Stimulated activated CD8-positive, alpha-beta memory T cell treated with anti-CD3 and anti-CD28 coated beads, Interleukin-2, amount 100 ng/mL, for 48 hours (primary cell): ENCODE measurements at places on chromosomes 6 and 20.
A peak's percentile ranks its signal among the peaks of the same experiment; 100 is the strongest.

DNA sequence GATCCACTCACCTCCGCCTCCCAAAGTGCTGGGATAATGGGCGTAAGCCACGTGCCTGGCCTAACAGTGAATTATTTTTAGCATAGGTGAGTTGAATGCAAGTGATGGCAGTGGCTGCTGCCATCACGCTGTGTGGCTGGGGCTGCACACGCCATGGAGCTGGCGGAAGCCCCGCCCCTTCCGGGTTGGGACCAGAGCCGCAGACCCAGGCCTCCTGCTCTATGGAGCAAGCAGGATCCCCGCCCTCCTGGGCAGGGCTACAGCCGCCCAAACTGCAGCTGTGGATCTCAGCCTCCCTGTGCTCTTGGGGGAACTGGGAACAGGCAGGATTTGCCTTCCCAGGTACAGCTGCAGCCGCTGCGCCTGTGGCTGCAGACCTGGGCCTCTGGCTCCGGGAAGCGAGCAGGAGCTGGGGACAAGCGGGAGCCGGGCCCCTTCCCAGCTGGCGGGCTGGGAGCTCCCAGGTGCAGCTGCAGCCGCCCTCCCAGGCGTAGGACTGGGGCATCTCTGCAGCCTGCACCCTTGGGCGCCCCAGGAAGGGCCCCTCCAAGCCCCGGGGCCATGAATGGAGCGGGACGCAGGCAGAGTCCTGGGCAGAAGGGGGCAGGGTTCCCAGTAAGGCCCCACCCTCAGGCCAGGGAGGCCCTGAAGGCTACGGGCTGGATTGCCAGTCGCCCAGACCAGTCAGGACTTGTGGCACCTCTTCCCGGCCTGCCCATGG lies 30.9 kb upstream of the SLA2 start:
- no peak for DNase-seq

- DNase-seq: no peak
These were observed 33.2 kb downstream of the ID4 start for GRCh38 chr6:19870322-19870721.

- no peak for DNase-seq
These were observed 39.7 kb downstream of the AGPAT4 start for GRCh38 chr6:161233986-161234661.

GRCh38 chr6:106141441-106142237 lies 55.5 kb downstream of the PRDM1 start:
- peak; percentile 48 for DNase-seq

DNA sequence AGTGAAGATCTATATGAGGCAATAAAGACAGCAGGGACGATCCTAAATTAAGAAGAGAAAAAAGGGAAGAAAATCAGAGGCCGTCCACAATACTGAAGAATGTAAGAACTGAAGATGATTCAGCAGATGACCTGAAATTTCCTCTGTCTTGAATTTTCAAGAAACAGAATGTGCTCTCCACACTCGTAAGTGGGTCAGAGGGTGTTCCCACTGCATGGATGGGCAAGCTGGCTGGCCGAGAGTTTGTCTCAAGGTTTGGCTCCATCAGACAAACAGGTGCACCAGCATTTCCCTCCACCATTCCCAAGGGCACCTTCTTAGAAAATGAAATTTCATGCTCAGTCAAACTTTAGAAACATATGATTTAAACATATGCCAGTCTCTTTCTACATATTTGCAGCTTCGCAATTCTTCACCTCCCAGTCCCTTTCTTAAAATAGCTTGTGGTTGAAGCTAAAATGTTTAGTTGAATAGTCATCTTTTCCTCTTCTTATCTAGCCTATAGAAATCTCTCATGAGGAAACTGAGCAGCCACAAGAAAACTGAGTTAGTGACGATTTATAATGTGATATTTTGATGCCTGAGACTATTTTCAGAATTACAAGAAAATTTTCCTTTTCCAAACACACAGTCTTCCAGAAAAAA lies 576.4 kb downstream of the PRKN start:
- DNase-seq: no peak

- DNase-seq: no peak
These were observed 14.0 kb upstream of the APMAP start for GRCh38 chr20:25006431-25007167.

GRCh38 chr20:58745391-58745790 lies 52.8 kb downstream of the NPEPL1 start:
- DNase-seq: no peak

- DNase-seq: no peak
These were observed 648.3 kb downstream of the EPM2A start for GRCh38 chr6:145087034-145087433.

DNA sequence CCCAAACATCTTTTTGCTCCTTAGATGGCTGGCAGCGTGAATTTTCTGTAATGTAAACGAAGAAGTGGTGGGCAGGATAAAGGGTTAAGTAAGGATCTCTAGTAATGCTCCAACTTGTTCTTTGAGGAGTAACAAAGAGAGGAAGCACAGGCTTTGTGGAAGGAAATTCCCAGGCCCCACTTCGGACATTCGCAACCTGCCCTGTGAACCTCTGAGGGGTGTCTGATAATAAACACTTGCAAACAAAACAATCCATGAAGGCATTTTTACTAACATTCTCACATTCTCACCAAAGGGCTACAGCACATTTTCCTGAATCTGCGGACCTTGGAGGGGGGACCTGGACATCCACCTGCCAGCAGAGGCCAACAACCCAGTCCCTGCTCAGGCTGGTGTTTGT lies 25.8 kb upstream of the ADGRF5 start:
- no peak for DNase-seq

- DNase-seq: no peak
These were observed 127.6 kb upstream of the AKAP12 start for GRCh38 chr6:151112130-151112529.

DNA sequence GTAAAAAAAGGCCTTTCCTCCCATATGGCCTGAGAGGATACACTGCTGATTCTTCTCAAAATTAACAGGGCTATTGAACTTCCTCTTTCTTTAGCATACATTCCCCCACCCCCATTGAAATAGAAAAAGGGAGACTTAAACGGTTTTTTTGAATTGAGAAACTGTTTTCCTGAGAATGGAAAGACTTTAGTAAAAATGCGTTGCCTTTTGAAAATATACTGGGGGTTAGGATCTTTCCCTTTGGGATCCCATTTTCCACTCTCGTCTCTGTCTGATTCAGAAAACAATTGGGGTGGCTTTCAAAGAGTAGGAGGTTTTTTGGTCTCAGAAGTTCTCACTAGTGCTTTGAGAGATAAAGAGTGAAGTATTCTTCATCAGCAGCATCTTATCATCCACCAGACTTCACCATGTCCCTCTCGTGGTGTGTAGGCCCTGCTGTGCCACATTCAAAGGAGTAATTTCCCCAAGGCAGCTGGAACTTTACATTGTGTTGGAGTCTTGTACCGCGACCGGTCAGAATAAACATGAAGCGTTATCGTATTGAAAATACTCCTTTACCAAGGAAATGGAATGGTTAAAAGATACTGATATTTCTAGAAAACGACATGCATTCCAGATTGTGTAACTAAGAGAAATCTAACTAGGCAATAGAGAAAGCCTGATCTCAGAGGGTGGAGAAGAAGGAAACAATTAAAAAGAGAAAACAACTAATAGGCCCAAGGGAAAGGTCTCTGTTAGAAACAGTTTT lies 10.6 kb downstream of the MYB start:
- DNase-seq: no peak

DNA sequence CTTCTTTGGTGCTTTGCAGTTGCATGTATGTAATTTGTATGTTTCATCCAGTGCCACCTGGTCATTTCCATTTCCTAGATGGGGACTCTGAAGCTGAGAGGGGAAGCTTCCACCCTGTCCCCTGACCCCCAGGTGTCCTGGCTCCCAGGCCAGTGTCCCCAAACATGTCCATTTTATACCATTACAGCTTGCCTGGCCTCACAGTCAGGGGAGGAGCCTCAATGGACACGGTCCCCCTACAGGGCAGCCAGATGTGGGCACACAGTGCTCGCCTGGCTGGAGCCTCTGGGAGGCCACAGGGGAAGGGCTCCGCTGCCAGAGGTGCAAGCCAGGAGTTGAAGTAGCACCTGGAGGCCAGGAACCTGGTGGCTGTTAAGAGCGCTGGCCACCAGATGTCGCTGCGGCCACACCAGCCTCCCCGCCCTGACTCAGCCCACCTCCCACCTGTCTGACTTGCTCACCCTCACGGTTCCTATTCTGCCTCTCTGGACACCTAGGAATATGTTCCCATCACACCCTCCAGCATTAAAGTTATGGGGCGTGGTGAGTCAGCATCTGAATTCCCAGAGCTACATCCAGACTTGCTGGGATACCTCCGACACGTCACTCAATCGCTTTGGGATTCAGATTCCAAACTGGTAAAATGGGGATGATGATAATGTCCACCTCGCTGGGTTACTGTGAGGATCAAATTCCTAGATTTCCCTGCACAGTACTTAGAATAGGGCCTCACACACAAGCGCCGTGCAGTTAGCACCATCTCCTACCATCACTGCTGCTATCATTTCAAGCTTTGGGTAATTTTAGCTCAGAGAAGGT lies 107.4 kb downstream of the SULF2 start:
- peak; percentile 40 for DNase-seq

- DNase-seq: no peak
These were observed 29.6 kb downstream of the NTSR1 start for GRCh38 chr20:62738025-62738881.
